ENCODE measurements at places on chromosomes 12 and 14.

DNA sequence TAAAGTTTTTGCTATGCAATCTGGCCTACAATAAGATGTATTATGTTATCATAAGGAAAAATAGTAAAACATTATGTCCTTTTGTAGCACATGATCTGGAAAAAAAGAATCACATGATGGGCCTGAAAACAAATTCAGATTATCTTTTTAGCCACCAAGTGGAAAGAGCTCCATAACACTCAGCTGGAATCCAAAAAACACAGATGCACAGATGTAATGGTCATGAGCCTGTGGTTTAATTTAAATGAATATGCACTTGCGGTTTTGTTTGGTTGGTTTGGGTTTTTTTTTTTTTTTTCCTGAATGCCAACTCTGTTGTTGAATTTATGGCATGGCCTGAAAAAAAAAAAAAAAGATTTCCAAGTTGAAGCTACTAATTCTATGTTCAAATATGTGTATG, 4.1 kb downstream of the KCNC2 start:
- no peak for DNase-seq

GRCh38 chr14:28630100-28630499, 136.5 kb upstream of the FOXG1 start:
- no peak for DNase-seq

DNA sequence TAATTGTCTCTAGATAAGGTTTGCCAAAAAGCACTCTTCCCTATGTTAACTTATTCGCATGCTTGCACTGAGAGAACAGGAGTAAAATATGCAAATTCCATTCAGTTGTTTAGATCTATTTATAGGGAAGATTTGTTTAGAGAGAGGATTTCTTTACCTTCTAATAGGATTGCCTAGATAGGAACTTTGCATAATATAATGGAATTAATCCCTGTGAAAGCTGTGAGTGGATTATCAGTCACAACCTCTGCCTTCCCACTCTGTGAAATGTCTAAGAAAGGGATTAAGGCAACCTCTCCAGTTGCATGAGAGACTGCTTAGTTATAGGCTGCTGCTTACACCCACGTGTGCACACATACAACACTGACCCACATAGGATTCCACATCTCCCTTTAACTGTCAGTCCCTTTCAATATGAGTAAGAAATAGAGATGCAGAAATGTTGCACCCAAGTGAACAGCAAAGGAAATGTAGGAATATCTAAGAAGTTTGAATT, 83.2 kb downstream of the ALG10B start:
- DNase-seq = no peak

DNA sequence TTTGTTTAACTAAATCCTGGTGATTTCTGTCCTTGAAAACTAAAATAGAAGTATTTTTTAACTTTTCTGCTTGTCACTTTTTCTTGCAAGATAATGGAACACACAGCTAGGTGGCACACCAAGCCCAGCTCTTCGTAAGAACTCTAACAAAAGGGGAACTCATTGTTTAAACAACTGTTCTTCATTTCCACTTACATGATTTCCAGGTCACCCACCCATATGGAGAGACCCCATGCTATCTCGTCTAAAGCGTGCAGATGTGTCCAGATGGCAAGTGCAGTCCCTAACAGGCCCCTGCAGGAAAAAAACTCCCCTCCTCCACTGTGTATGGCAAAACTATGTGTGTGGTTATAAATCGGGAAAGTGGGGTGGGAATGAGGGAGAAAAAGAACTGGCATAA, 43.3 kb upstream of the NT5DC3 start:
- DNase-seq = no peak

GRCh38 chr12:59699421-59700152, 103.8 kb downstream of the SLC16A7 start:
- DNase-seq = no peak

DNA sequence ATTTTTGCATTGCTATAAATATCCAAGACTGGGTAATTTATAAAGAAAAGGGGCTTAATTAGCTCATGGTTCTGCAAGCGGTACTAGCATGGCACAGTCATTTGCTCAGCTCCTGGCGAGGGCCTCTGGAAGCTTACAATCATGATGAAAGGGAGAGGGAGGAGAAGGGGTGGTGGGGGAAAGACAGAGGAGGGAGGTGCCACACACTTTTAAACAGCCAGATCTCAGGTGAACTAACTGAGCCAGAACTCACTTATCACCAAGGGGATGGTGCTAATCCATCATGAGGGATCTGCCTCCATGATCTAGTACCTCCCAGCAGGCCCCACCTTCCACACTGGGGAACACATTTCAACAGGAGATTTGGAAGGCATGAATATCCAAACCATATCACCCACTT, 476.3 kb downstream of the PCNX1 start:
- no peak for DNase-seq

GRCh38 chr12:126509572-126509971, 1444.3 kb downstream of the AACS start:
- DNase-seq = no peak

DNA sequence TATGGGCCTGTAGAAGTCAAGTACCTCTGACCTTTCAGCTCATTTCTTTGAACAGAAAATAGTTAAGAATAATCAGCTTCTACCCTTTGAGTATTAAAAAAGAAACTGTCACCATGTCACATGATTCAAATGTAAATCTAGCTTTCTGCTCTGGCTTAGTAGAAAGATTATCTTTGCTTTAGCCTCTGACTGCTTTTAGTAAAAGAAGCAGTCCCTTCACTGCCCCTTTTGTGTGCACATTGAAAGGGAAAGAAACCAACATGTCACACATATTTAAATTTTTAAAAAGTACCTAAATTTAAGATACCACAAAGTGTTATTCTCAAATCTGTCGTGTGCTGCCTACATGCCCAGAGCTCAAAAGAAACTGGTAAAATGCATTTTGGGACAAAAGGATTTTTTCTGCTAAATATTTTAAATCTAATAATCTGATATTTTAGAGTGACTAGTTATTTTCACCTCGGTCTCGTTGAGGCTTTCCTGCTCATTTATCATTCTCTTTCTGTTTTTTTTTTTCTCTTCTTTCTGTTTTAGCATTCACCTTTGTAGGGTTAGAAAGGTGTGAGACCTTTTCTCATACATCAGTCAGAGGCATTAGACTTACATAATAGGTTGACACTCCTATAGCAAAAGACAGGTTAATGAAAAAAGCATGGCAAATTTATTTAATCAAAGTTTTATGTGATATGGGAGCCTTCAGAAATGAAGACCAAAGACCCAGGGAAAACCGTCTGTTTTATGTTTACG, 41.3 kb downstream of the SLC16A7 start:
- no peak for DNase-seq

GRCh38 chr14:62179367-62180018, 417.3 kb downstream of the SNAPC1 start:
- DNase-seq = peak; percentile 66

DNA sequence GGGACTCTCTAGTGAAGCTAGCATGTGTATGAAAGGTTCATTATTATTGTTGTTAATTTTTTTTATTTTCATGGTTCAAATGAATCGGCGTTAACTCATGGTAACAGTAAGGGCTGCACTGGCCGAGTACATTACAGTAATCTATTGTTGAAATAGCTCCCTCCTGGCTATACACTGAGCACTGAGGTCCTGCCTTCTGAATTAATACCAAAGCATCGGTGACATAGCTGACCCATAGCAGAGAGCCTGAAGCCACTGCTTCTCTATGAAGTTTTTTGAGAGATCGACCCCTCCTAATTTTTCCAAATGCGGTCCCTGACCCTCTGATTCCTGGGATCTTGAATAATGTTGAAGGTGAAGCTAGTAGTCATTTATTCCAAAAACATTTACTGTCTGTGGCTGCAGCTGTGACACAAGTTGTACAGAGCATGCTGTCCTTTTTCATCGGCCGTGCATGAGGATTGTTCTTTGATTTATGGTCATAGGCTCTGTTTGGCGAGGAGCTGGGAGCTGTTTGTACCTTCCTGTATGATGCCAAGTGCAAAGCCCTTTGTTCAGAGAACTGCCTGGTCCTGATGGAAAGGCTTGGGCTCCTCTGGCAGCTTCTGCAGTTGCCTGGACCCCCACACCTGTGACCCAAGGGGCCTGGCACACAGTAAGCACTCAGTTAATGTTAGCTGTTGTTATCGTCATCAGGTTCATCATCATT, 486.5 kb downstream of the EGLN3 start:
- no peak for DNase-seq

- DNase-seq = peak; percentile 89
Observed at GRCh38 chr14:64720131-64720576, 15.9 kb downstream of the PLEKHG3 start.

- no peak for DNase-seq
Observed at GRCh38 chr12:5480218-5480937, 48.5 kb downstream of the NTF3 start.

- DNase-seq = no peak
Observed at GRCh38 chr14:54424479-54424901, 16.7 kb downstream of the CNIH1 start.

DNA sequence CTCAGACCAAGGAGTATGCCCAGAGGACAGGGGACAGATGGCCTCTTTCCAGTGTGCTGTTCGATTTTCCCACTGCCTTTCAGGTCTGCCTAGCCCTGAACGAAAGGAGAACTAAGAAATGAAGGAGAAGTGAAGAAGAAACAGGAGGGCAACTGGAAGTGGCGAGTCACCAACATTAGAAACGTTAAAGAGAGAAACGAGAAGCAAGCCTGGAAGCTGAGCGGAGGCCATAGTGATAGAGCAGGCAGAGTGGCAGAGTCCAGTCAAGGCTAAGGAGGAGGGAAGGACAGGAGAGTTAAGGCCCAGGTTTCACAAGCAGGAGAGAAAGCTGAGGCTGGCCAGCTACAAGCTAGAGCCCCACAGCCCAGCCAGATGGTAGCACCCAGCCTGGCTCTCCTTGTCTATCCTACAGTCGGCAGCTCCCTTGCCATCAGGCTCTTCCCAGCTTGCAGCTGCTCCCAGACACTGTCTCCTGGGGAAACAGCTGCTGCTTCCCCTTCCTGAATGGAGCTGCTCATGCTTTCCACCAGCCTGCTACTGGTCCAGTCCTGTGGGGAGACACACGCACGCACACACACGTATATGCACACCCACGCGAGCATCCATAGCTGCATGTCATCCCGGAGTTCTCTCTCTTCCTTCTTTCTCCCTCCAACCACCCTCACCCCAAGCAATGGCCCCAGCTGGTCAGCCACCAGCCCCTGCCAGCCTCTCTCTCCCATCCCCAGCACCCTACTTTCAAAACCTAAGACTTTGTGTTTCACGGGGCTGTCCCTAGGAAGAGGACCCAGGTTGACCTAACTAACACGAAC, 139.7 kb upstream of the CCND2 start:
- DNase-seq = peak; percentile 44

DNA sequence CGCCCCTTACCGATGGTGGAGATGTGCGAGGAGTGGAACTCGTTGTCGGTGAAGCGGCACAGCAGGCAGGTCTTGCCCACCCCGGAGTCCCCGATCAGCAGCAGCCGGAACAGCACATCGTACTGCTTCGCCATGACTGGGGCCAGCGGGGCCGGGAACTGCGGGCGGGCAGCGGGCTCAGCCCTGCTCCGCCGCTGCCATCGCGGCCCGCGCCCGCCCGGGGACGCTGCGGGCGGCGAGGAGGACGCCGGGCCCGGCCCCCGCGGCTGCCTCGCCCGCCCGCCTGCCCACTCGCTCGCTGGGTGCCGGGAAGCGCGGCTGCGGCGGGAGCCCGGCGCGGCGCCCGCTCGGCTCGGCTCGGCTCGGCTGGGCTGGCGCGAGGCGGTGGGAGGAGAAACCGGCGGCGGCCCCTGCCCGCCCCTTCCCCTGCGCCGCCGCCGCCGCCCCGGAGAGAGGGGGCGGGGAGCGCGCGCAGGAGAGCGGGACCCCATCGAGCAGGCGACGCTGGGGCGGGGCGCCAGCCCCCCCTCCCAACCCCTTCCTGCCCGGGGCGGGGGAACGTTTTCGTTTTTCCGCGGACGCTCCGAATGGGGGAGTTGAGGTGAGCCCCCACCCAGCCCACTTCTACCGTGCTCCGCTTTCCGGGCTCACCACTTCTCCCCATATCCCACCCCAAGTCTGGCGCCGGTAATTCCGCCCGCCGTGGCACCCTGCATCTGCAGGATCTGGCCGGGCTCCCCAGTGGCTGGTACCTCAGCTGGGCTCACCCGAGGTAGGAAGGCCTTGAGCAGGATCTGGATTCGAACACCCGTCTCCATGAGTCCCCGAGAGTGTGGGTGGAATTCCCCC, at the start of gene RAB15:
Gene RAB15, minus strand, starts transcription at position 394 of the 849 bp plus-strand sequence. Its CDS starts 260 bp downstream, at position 134.
- no peak for DNase-seq

GRCh38 chr12:88351146-88351545, 209.0 kb downstream of the TMTC3 start:
- DNase-seq = no peak

GRCh38 chr12:22105542-22105941, 59.5 kb downstream of the CMAS start:
- no peak for DNase-seq

GRCh38 chr12:56872366-56872765, 61.8 kb downstream of the SDR9C7 start:
- DNase-seq = no peak

- no peak for DNase-seq
Observed at GRCh38 chr12:106251631-106252455, 4.0 kb upstream of the CKAP4 start.

DNA sequence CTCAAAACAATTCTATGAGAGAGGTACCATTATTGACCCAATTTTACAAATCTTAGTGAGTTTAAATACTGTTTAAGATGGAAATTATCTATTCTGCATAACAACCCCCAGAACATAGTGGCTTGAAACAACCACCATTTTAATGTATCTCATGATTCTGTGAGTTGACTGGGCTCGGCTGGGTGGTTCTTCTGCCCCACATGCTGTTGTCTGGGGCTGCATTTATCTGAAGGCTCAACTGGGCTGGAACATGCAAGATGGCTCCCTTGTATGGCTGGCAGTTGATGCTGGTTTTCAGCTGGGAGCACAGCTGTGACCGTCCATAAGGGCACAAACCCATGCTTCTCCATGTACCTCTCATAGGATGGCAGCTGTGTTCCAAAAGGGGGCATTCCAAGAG, 82.2 kb downstream of the DRAM1 start:
- no peak for DNase-seq

DNA sequence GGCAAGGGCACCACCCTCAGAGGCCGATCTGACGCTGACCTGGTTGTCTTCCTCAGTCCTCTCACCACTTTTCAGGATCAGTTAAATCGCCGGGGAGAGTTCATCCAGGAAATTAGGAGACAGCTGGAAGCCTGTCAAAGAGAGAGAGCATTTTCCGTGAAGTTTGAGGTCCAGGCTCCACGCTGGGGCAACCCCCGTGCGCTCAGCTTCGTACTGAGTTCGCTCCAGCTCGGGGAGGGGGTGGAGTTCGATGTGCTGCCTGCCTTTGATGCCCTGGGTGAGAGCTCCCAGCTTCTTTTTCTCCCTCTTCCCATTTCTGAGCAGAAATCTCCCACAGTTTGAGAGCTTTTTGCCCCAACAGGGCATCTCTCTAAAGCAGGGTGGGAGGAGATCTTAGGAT, 1.8 kb downstream of the OAS1 start:
- no peak for DNase-seq

DNA sequence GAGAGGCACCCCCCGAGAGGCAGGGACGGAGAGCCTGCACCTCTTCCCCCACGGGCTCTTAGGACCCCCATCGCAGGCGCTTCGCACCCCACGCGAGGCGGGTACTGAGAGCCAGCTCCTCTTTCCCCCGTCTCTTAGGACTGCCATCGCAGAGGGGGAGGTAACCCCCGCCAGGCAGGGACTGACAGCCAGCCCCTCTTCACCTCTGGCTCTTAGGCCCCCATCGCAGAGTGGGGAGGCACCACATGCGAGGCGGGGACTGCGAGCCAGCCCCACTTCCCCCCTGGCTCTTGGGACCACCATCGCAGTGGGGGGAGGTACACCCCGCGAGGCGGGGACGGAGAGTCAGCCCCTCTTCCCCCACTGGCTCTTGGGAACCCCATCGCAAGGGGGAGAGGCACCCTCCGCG, 46.1 kb downstream of the DDX11 start:
- no peak for DNase-seq

- DNase-seq = no peak
Observed at GRCh38 chr14:70468731-70469130, 16.8 kb downstream of the ADAM21 start.
